ENCODE measurements at places on chromosomes 5 and 9.

GRCh38 chr5:113354055-113354454 is 80.7 kb downstream of the TSSK1B start:
- no peak for DNase-seq

DNA sequence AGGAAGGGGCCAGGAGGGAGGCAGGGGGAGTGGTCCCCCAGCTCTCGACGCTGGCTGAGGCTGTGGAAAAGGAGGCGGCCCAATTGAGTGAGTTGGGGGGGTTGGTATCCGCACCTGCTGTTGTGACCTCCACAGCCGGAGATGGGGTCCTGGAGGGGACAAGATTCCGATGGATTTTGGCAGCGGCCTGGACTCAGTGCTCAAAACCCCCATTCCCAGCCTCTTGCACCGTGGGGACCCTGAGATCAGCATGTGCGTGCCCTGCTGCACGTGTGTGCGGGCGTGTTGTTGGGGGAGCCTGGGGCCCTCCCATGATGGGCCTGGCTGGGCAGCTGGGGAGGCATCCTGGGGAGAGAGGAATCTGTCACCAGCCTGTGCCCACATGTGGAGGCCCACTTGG is 15.0 kb downstream of the CNTFR start:
- no peak for DNase-seq

DNA sequence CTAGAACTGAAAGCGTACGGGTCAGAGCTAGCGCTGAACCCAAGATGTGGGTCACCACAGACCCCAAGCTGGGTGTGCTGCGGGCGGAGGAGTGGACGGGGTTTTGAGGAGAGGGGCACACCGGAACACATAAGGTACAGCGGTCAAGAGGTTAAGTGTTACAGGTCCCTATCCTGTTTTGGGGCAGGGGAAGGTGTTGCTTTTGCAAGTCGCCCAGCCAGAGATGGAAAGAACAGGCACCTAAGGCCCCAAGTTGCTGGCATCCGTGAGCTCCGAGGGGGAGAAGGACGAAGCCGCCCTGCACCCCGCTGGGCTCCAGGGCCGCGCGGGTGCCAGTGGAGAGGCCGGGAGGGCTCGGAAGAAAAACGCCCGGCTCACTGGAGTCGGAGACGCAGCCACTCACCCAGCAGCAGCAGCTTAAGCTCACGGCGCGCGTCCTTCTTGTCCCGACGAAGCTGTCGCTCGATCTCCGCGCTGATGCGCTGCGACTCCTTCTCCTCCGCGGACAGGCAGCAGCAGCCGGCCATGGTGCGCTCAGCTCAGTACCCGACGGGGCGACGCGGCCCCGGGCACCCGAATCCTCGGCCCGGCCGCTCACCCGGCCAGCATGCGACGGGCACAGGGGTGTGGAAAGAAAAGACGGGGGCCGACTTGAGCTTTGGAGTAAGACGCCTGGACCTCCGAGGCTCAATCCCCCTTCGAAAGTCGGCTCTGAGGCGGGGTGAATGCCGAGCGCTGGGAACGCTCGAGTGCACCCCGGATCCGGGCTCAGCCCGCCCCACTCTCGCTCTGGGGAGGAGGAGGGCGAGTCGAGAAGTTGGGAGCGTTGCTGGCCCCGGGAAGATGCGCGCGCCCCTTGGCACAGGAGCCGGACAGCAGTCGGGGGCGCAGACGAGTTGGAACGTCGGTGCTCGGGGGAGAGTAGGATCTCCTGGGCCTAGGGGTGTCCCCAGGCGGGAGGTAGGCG is 572 bp downstream of the GNA14 start:
- no peak for DNase-seq

GRCh38 chr5:55387865-55388264 is 80.1 kb downstream of the MTREX start:
- DNase-seq: no peak

GRCh38 chr5:89769975-89770374 is 639.6 kb downstream of the CETN3 start:
- DNase-seq: no peak

GRCh38 chr9:118401546-118401945 is 697.3 kb downstream of the TLR4 start:
- DNase-seq: no peak

All from Jurkat, Clone E6-1 (cell line).